ENCODE measurements at places on chromosomes 5 and 9.

DNA sequence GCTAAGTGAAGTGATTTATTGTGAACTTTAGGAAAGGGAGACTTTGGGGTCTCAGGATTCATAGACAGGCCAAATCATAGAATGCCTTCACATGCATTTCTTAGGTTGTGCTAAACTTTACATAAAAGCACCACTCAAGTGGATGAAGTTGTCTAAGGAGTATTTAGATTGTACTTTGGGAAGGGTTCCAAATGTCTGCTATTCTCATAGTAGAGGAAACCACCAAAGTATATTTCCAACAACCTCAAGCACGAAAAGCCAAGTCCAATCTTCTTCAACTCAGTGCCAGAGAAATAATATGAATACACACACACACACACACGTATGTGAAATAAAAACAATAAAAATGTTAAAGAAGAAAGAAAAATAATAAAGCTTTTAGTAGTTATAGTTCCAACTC, 41.8 kb downstream of the ENC1 start:
- DNase-seq, result no peak

DNA sequence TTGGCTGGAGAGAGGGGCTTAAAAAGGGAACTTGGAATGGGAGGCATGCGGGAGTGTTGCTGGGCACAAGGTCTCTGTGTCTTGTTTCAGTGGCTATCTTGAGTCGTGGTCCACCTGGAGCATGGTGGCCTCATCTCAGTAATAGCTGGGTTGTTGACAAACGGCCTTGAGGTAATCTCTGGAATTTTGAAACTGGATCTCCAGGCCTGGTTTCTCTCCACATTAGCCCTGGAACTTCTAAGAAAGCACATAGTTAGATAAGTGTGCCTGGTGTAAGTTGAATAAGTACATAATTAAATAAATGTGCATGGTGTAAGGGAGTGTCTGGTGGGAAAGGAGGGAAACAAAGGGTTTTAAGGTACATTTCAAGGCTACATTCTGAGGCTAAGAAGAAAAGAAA, 62.2 kb downstream of the INIP start:
- no peak for DNase-seq

DNA sequence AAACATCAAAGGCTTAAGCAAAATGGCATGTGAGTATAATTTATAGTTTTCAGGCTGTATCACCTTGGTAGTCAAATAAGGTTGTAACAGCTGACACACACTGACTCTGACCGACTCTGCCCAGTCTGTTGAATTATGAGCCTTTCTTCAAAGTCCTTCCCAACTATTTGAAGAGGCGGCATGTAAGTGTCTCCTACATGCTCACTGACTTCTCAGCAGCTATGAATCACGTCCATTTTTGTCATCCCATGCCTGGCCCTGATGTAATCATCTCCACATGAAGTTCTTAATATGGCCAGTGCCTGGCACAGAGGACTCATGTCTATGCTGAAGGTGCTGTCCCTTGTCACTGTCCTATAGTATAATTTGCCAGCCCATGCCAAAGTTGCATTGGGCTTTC, 5.1 kb upstream of the PTBP3 start:
- no peak for DNase-seq

- no peak for DNase-seq
Measured at GRCh38 chr5:128579639-128580038, 41.6 kb upstream of the FBN2 start.

GRCh38 chr5:59257488-59258400, 635.8 kb downstream of the PDE4D start:
- DNase-seq, result no peak

- no peak for DNase-seq
Measured at GRCh38 chr5:143172739-143173138, 230.7 kb downstream of the NR3C1 start.

DNA sequence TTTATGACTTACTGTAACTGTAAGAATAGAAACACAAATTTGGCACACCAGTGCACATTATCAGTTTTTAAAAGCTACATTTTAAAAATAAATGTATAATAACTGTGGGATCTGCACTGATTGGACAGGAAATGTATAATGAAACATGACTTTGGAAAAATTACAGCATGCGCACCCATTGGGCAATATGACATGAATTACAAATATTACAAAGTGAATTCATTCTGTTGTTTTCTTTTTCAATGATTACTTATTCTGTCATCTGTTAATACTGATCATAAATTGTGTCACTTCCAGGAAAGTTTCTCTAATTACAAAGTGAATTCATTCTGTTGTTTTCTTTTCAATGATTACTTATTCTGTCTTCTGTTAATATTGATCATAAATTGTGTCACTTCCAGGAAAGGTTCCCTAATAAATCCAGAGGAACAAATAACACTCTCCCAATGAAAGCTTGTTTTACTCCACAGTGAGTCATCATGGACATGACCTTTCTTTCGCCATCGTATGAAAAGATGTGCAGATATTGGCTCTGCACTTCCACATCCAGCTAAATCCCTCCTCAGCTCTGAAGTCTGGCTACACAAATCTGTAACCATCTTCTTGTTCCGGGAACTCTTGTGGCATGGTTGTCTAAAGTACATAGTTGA, 297.0 kb upstream of the HAPLN1 start:
- DNase-seq, result no peak

DNA sequence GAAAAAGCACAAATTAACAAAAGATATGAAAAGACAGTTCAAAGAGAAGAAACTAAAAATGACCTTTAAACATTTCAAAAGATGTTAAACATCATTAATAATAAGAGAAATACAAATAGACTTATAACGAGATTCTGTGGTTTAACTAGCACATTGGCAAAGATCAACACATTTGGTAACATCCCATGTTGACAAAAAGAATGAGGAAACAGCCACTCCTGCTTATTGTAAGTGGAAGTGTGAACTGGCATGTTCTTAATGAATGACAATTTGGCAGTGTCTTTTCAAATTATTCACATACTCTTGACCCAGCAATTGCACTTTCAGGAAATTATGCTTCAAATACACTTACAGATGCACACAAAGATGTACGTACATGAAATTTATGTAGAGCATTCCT, 176.3 kb downstream of the TLE1 start:
- no peak for DNase-seq

GRCh38 chr5:135217669-135218485, 181.2 kb downstream of the MACROH2A1 start:
- no peak for DNase-seq

- no peak for DNase-seq
Measured at GRCh38 chr5:98543490-98543889, 230.0 kb upstream of the RGMB start.

- no peak for DNase-seq
Measured at GRCh38 chr9:136482046-136482792, 621 bp downstream of the SEC16A start.

DNA sequence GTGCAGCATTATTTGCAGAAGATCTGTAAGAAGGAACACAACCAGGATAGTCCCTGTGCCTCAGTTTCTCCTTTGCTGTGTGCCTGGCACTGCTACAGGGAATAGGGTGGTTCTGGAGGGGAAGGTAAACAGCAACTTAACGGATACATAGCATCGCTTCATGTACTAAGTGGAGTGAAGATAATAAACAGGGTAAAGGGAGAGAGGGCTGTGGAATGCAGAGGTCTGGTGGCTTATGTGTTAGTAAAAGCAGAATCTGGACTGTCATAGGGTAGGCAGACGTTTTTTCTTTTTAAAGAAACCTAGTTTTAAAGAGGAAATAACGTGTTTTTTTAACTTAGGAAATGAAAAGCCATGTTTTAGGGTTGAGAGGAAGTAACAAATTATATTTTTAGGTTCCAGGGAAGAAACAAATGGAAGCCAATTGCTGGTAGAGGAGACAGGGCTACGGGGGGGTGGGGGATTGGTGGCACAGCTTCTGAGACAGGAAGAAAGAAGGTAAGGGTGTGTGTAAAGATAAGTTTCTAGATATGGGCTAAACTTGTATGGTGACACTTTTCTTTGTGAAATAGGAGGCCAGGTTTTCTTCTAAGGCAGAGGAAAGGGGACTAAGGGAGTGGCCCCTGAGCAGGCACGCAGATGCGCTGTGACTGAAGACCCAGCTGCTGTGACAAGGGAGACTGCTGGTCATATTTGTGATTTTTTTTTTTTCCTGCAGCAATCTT, 1.3 kb downstream of the GNG10 start:
- DNase-seq, result no peak

DNA sequence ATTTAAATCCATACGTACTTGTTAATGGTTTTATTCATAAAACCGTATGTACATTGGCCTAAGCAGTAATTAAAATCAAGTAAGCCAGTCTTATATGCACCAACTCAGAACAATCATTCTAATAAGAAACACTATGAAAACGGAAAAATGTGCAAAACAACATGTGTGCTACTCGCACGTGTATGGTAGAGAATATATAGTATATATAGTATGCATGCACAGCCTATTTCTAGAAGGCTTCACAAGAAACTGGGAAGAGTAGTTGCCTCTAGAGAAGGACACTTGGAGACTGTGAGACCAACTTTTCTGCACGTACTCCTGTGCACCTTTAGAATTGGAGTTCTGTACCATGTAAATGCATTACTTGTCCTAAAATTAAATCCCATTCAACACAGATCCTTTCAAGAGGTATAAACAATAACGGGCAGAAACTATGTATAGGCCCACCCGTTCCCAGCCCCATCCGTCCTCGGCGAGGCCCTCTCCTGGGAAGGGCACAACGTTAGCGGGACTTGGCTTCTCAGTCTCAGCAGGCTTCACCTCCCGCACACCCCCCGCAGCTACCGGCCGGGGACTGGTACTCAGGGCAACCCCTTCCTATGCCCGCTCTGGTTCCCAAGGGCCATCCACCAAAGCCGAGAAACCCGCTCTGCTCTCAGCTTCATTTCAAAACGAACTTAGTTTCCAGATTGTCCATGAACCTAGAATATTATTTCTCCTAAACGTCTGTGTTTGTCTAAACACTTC, 2.0 kb downstream of the CDC14B start:
- no peak for DNase-seq

- DNase-seq, result no peak
Measured at GRCh38 chr9:75455444-75455921, 367.2 kb downstream of the OSTF1 start.

GRCh38 chr5:146051678-146052077, 53.7 kb downstream of the PLAC8L1 start:
- DNase-seq, result no peak

DNA sequence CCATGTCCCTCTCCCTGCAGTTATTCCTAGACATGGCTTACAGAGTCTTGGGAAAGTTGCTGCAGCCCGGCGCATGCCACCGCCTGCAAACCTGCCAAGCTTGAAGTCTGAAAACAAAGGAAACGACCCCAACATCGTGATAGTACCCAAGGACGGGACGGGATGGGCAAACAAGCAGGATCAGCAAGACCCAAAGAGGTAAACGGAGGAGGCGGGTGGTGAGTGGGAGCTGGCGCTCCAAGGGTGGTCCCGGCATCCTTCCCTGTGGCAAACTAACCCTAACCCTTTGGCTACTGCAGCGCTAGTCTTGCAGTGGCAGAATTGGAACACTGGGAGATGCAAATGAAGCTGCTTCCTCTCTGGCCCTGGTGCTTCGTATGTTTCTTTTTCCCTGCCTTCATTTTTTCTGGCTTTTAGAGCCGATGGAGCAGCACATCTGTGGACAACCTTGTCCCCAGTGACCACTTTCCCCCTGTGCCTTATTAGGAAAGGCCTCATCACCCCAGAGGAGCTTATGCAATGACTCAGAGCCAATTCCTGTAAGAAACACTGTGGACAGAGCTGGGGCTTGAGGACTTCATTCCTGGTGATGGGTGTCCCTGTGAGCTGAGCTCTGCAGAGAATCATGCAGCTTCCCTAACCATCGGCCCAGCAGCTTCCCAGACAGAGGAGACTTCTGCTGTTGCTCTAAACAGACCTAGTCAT, 38.9 kb downstream of the PRRC2B start:
- no peak for DNase-seq

DNA sequence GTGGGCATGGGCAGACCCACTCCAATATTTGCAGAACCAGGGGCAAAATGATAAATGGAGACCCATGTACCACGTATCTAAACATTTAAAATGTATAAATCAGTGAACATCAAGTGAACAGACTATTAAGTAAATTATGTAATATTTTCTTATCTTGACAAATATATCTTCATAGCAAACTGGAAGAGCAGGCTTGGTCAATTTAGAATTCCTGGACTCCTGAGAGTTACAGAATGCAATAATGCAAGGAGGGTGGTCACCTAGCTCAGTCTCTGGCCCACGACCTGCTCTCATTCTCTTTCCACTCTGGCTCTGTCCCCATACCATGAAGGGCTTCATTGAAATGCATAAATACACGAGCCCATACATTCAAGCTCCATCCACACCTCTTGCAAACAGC, 398.0 kb downstream of the ENC1 start:
- DNase-seq, result no peak

DNA sequence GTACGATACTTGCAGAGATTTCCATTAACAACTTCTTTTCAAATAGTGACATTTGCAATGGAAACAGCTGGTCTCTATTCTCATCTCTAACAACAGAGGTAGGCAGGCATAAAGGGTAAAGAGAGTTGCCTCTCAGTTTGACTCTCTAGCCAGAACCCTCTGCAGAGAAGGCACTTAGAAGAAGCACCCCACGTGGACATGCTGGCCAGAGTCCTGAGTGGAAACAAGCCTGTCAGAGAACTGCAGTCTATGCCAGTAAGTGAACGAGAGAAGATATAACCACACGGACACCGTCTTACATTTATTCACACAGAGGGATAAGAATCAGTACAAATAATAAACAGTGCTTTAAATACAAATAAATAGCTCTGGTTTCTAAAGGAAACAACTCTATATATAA, 11.0 kb upstream of the LHX6 start:
- DNase-seq, result no peak

- DNase-seq, result no peak
Measured at GRCh38 chr5:40270274-40270845, 409.4 kb upstream of the PTGER4 start.

GRCh38 chr5:116482394-116482793, 92.2 kb downstream of the SEMA6A start:
- no peak for DNase-seq

GRCh38 chr9:72477930-72478518, 43.4 kb upstream of the TMC1 start:
- DNase-seq, result peak; percentile 5

- DNase-seq, result no peak
Measured at GRCh38 chr5:115968770-115969169, 6.5 kb downstream of the LVRN start.

DNA sequence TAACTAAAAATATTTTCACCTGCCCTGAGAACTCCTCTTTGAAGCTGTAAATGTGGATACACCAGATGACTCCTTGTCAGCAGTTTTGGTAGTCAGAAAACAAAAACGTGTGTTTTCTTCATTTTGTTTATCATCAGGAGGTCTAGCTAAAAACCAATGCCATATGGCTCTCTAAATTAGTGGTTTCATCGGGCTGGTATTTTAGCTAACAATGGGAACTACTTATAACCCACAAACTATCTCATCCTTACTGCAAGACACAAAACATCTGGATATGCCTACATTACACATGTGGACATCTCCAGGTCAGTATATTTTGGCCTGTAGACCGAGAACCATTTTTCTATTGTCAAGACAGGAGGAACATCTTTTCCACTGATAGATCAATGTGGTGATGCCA, 56.2 kb downstream of the GAS1 start:
- DNase-seq, result no peak

GRCh38 chr9:18896531-18897179, 136.4 kb downstream of the SAXO1 start:
- DNase-seq, result no peak

- DNase-seq, result no peak
Measured at GRCh38 chr5:163978897-163979296, 473.5 kb downstream of the MAT2B start.

GRCh38 chr9:138078846-138079245, 201.3 kb downstream of the CACNA1B start:
- no peak for DNase-seq

- DNase-seq, result no peak
Measured at GRCh38 chr5:1195439-1195838, 6.0 kb upstream of the SLC6A19 start.

Measured in natural killer cell (primary cell).